ENCODE measurements at places on chromosomes 2 and 18.

- no peak overlapping the region for H3K27ac ChIP-seq
- no peak overlapping the region for H3K4me3 ChIP-seq
- H3K4me1 ChIP-seq: peaks cover 37% of the 10 kb centered on the region
- H3K27me3 ChIP-seq: no peaks in the 10 kb centered on the region
These were observed 25.7 kb downstream of the LPIN1 start for GRCh38 chr2:11771971-11772615.

DNA sequence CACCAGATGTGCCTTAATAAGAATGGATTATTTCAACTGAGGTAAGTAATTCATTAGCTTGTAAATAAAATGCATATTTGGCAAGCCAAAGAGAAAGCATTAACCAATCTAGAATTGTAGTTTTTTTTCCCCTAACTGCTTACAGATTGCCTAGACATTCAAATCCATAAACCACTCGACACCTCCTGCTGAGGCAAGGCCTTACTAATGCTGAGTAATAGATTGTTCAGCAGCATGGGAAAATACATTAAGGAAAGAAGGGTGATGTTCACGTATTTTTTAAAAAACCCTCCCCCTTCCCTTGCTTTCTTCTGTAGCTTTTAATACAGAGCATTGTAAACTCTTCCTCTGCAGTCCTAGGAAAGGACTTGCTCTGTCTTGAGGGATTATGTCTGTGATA, 17.0 kb upstream of the LINC00305 start:
- no peak overlapping the region for H3K27ac ChIP-seq
- no peaks in the 10 kb centered on the region for H3K27me3 ChIP-seq
- no peaks in the 10 kb centered on the region for H3K36me3 ChIP-seq
- H3K4me3 ChIP-seq: no peak overlapping the region
- H3K4me1 ChIP-seq: no peaks in the 10 kb centered on the region

- peak overlapping the region; percentile 76 for H3K27ac ChIP-seq
- H3K27me3 ChIP-seq: no peaks in the 10 kb centered on the region
- no peak overlapping the region for H3K4me3 ChIP-seq
- DNase-seq: no peak
- H3K36me3 ChIP-seq: peaks cover 74% of the 10 kb centered on the region
These were observed 10.9 kb downstream of the WIPF1 start for GRCh38 chr2:174586418-174587295.

GRCh38 chr2:25297738-25298137, 44.0 kb downstream of the DNMT3A start:
- peaks cover 32% of the 10 kb centered on the region for H3K36me3 ChIP-seq
- H3K4me3 ChIP-seq: no peak overlapping the region
- peaks cover 40% of the 10 kb centered on the region for H3K4me1 ChIP-seq
- DNase-seq: no peak
- H3K27me3 ChIP-seq: no peaks in the 10 kb centered on the region

- no peaks in the 10 kb centered on the region for H3K4me1 ChIP-seq
- no peak for DNase-seq
- H3K4me3 ChIP-seq: no peak overlapping the region
- no peak overlapping the region for H3K27ac ChIP-seq
- peaks cover 5% of the 10 kb centered on the region for H3K27me3 ChIP-seq
- no peaks in the 10 kb centered on the region for H3K36me3 ChIP-seq
These were observed 1.7 kb upstream of the SERPINB10 start for GRCh38 chr18:63906056-63906455.

DNA sequence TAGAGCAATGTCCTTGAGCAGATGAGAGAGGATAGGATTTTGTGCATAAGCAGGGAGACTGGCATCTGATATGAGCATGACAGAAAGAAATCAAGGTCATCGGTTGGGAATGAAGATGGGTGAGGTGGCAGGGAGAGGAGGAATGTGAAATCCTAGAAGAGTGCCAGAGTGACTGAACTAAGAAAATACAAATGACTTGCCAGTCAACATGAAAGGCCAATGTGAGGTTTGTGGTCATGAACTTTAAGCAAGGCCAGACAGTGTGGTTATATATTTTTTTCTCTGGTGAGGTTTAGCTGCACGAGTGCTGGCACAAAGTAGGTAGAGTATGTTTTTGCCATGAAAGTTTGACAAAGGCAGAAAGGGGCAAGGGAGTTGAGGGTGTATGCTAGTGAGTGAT, 21.2 kb downstream of the QPCT start:
- peaks cover 19% of the 10 kb centered on the region for H3K4me1 ChIP-seq
- peaks cover 46% of the 10 kb centered on the region for H3K27me3 ChIP-seq
- peak; percentile 41 for DNase-seq
- no peaks in the 10 kb centered on the region for H3K36me3 ChIP-seq
- H3K4me3 ChIP-seq: no peak overlapping the region

DNA sequence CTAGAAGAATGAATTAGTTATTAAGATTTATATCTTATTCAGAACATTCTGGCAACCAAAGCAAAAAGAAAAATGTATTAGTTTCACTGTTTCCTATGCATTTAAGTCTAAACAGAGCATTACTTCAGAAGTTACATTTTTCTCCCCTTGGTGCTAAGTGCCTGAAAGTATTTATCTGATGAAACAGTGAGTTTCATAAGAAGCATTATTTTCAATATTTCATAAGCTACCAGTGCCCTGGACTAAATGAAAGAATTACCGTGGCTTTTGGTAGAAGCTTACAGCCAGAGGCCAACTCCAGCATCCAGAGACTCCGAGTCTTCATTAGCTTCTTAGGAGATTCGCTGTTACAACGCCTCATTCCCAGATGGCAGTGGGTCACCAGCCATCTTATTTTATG, 97.6 kb downstream of the LYPD6B start:
- H3K36me3 ChIP-seq: no peaks in the 10 kb centered on the region
- no peak overlapping the region for H3K27ac ChIP-seq
- no peak for DNase-seq
- H3K27me3 ChIP-seq: peaks cover 7% of the 10 kb centered on the region

DNA sequence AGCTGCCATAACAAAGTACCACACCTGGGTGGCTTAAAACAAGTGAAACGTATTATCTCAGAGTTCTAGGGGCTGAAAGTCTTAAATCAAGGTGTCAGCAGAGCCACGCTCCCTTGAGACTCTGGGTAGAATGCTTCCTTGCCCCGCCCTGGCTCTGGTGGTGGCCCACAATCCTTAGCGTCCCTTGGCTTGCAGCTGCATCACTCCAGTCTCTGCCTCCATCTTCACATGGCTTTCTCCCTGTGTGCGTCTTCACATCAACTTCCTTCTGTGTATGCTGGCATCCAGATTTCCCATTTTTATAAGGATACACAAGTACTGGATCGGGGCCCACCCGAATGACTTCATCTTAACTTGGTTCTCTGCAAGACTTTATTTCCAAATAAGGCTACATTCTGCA, 62.5 kb downstream of the MRO start:
- no peaks in the 10 kb centered on the region for H3K36me3 ChIP-seq
- DNase-seq: no peak
- H3K4me3 ChIP-seq: no peak overlapping the region
- H3K4me1 ChIP-seq: no peaks in the 10 kb centered on the region
- no peaks in the 10 kb centered on the region for H3K27me3 ChIP-seq
- H3K27ac ChIP-seq: no peak overlapping the region

DNA sequence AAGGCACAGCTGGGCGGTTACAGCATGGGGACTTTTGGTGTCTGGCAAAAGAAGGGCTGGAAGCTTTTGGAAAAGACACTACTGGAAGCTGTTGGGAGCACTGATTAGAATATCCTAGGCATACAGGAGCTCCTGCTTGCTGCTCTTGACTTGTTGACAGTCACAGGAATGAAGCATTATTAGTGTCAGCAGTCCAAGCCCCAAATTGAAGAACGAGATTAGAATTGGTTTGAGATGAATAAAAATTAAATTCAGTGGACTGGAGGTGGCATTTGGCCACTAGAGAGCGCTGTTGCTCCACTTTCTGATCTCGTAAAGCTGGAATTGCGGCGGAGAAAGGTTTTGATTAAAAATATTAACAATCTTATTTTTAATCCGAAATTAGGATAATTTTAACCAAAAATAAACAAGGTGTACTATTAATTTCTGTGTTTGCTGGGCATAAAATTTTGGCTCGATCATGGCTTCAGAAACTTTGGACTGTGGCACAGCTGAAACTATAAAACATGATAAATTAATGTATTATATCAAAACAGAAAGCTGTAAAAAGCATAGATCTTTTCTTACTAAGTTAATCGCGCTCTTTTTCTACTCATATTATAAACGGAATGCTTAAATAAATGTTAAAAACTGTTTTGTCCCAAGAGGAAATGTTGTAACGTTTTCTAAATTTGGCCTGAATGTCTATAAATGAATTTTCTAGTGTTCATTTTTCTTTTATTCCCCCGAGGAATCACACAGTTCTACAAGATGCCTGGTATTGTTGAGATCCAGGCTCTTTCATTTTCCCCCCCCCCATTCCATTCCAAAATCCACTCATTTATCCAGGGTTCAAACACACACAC, 2.4 kb upstream of the HOXD8 start:
- peaks cover 78% of the 10 kb centered on the region for H3K27me3 ChIP-seq
- peak overlapping the region; percentile 55 for H3K27ac ChIP-seq
- DNase-seq: no peak
- no peaks in the 10 kb centered on the region for H3K36me3 ChIP-seq
- H3K4me1 ChIP-seq: peaks cover 2% of the 10 kb centered on the region

GRCh38 chr2:201697899-201698298, 545 bp downstream of the MPP4 start:
- H3K4me3 ChIP-seq: no peak overlapping the region
- H3K27me3 ChIP-seq: no peaks in the 10 kb centered on the region
- peaks cover 2% of the 10 kb centered on the region for H3K36me3 ChIP-seq
- no peak overlapping the region for H3K27ac ChIP-seq
- DNase-seq: no peak

DNA sequence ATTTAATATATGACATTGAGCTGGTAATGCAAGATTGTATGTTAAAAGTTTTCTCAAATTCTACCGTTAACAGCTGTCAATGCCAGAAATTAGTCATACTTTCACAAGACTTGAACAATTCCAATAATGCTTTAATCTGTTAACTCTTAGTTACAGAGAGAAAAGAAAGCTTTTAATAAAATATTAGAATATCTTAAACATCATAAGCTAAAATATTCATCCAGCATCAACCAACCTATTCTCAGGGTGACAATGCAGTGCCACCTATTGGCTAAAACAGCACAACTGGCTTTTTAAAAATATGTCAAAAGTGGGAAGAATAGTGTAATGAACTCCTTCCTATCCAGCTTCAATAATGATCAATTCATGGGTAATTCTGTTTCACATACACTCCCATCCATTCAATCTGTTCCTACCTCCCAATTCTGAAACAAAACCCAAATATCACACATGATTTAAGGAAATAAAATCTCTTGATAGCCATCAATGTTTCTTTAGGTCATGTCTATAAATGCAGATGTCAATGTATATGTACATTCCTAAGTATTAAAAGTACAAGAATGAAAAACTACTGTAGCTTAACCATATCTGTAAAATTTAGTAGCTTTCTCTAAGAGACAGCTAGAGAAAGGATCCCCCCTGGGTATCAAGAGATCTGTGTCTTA, 79.8 kb upstream of the CCDC141 start:
- DNase-seq: no peak
- no peaks in the 10 kb centered on the region for H3K4me1 ChIP-seq
- no peaks in the 10 kb centered on the region for H3K36me3 ChIP-seq
- H3K27ac ChIP-seq: no peak overlapping the region
- no peaks in the 10 kb centered on the region for H3K27me3 ChIP-seq

GRCh38 chr2:98872526-98872925, 63.5 kb downstream of the CRACDL start:
- no peak for DNase-seq
- peaks cover 2% of the 10 kb centered on the region for H3K4me1 ChIP-seq
- H3K27me3 ChIP-seq: no peaks in the 10 kb centered on the region
- no peak overlapping the region for H3K27ac ChIP-seq
- H3K4me3 ChIP-seq: no peak overlapping the region

- no peak overlapping the region for H3K4me3 ChIP-seq
- DNase-seq: no peak
- H3K27me3 ChIP-seq: no peaks in the 10 kb centered on the region
- H3K36me3 ChIP-seq: peaks cover 3% of the 10 kb centered on the region
- peaks cover 7% of the 10 kb centered on the region for H3K4me1 ChIP-seq
- no peak overlapping the region for H3K27ac ChIP-seq
These were observed 54.3 kb upstream of the SLC39A10 start for GRCh38 chr2:195602687-195603086.

DNA sequence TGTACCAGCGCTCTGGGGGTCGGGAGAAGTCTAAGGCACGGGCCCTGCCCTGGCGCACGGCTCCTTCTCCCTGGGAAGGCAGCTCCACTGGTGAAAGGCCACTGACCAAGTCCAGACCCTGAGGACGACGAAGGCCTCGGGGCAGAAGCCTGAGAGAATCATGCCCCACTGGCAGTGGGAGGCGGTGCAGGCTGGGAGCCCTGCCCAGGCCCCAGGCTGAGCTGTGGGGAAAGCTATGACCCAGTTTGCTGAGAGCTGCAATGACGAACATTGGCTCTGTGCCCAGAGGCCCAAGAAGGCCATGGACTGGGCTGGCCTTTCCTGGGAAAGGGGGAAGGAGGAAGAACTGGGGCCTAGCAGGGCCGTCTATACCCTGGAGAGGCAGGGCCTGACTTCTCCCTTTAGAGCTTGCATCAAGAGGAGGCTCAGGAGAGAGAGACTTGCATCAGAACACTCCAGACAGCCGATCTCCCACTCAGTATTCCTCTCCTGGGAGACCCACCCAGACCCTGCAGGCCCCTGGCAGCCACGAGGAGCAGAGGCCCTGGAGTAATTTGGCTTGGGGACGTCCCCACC, 32.9 kb downstream of the HS1BP3 start:
- H3K4me1 ChIP-seq: no peaks in the 10 kb centered on the region
- no peak overlapping the region for H3K27ac ChIP-seq
- no peaks in the 10 kb centered on the region for H3K27me3 ChIP-seq
- H3K36me3 ChIP-seq: peaks cover 2% of the 10 kb centered on the region
- DNase-seq: no peak
- no peak overlapping the region for H3K4me3 ChIP-seq

DNA sequence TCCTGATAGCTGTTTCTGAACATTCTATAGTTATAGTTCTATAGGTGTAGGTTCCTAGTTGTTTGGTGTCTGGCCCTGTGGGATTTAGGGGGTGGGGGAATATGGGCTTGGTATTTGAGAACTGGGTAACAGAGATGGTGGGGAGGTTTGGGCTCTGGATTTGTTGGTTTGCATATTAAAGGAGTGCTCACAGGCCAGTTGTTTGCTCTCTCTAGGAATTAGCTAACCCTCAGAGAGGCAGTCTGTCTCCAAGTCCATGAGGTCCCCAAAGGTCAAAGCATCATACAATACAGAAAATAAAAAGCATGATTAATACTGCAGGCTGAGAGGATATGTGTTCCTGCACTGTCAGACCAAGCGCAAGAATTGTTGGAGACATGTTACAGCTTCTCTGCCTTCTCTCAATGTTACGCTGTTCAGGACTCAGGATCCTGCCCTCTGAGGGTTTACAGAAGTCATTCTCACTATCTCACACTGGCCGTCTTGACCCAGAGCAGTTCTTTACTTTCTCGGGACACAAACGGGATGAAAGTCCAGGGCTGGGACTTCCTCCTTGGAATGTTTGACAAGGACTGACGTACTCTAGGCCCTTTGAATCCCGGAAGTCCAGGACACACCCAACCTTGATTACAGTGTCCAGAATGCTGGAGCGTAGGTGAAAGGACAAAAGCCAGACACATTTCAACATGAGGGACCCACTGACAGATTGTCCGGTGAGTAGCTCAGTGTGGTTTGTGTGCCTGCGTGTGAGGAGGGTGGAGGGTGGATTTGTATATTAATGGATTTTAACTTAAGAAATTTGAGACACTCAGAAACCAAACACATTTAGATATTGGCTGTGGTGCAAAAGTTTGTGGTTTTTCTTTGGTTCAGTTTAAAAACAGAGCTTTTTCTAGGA, at the start of gene NOSTRIN:
NOSTRIN (plus strand) TSS at position 677 of the 898 bp plus-strand sequence; CDS start at position 687, 10 bp downstream.
- H3K27ac ChIP-seq: peak within 1 kb of the TSS; percentile 0
- no peak for DNase-seq
- H3K27me3 ChIP-seq: peaks cover 17% of the 10 kb centered on the region
- no peaks in the 10 kb centered on the region for H3K36me3 ChIP-seq
- H3K4me3 ChIP-seq: peak within 1 kb of the TSS; percentile 41
